Activated CD4-positive, alpha-beta T cell treated with anti-CD3 and anti-CD28 coated beads for 48 hours (primary cell): ENCODE measurements at places on chromosomes 2 and 18.

DNA sequence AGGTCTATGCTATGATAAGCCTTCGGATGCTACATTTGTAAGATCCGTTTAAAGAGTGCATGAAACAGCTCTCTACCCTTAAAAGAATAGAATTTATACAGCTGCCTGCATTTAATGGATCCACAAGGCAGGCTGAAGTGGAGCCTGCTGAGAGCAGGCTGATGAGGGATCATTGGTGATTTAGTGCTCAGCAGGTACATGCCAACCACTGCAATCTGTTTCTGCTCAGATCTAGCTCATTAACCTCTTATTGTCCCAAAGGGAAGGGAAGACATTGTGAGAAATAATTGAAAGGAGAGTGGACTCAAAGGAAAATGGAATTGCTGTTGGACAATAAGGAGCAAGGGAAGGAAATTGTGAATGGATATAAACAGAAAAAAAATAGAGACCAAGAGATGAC is 822.6 kb downstream of the TRIB2 start:
- no peak for DNase-seq

DNA sequence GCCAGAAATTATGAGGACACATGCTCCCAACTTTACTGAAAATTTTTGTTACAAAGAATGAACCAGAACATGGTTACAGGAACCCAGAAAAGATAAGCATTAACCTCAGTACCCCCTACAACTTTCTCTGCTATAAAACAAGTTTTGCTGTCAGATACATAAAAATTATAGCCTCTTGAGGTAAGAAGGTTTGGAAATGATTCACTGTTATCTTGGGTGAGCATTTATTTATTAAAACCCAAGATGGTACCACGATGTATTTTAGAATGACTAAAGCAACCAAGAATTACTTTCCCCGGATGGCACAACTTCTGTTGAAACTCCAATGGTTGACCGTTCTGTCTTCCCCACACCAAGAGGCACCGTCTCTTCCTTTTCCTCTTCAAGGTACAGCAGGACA is 72.9 kb downstream of the RBMS1 start:
- DNase-seq, result no peak

DNA sequence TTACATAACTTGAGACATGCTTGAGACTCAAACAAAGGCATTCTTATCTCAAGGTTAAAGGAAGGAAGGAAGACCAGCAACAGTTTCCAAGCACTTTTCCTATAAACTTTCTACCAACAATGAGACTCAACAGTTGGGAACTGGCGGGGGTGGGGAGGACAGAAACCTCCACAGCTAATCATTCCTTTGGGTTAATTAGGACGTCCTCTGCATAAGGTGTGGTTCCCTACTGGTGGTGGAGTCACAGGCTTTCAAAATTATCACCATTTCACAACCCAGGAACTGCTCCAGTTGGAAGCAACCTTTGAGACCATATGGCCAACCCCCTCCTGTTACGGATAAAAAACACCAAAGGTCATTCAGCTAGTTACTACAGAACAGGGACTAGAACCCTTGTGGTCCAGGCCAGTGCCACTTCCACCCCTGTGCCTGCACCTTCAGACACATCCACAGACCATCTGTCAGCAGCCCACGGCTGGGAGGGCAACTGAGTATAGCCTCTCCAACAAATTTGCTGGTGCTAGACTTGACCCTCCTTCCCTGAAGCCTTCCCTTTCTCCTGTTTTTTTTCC is 30.1 kb upstream of the ATL2 start:
- no peak for DNase-seq

GRCh38 chr18:70284976-70285620 is 3.7 kb upstream of the SOCS6 start:
- no peak for DNase-seq

DNA sequence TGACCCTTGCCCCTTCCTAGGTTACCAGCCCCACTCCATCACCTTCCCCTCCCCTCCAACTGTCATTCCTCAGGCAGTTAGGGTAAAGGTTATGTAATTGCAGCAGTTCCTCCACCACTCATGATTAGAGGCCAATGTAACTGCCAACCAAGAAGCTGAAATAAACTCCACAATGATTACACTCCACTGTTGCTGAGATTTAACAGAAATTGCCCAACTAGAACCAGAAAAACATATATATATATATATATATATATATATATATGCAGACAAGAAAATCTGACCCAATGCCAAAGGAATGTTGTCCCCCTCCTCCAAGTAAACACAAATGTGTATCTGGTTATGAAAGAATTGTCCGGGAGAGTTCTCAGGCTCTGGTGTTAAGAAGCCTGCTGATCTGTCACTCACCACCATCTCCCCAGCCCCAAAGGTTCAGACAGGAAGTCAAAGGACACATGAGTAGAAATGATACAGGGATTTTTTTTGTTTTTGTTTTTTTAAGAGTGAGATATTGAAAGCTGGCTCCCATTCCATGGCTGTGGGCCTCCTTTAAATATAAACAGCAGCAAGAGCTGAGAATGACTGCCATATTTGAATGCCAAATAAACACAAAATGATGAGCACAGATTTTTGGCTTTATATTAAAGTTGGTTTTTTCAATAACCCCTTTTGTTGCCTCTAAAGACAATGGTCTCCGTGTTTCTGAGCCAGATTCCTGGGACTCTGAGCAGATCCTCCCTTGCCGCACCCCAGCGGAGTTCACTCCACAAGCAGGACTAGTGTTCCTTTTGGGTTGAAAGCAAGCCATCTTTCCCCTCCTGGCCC is 127.2 kb upstream of the MAPRE2 start:
- no peak for DNase-seq

DNA sequence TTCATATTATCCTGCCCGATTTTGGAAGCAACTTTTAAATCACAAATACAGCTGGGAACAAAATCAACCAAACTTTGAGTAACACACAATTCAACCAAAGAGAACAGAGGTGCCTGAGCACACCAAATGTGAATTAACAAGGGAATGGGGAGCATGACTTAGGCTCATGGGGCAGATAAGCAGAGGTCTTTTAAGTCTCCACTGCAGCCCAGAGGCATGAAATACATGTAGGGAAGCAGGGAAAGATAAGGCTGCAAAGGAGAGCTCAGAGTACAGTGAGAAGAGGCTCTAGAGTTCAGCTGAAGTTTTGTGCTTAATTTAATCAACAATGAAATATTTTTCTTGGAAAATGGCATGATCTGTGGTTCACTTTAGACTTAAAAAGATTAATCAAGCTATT is 49.0 kb downstream of the CYTIP start:
- DNase-seq, result no peak

- DNase-seq, result peak; percentile 90
These were observed at the start of gene ITGA4 for GRCh38 chr2:181457121-181457740. TSS of gene ITGA4 (plus strand) at chr2:181457386. CDS start at chr2:181457655, 269 bp downstream.

DNA sequence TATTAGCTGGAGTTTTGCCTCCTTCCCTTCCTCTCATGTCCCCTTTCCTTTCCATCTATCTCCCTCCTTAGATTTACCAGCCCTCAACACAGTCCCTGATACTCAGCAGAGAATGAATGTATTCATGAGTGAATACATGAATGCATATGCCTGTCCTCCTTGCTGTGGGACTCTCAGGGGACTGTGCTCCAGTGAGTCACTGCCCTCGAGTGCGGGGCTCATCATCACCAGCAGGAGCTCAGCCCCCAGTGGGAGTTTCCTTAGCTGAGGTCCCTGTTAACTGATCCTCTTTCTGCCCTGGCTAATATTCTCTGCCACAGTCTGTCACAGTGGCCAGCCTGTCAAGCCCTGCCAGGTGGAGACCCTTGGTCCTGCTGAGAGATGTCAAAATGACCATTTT is 104.9 kb upstream of the LHCGR start:
- DNase-seq, result no peak
